ENCODE measurements at places on chromosomes 6 and 20.

DNA sequence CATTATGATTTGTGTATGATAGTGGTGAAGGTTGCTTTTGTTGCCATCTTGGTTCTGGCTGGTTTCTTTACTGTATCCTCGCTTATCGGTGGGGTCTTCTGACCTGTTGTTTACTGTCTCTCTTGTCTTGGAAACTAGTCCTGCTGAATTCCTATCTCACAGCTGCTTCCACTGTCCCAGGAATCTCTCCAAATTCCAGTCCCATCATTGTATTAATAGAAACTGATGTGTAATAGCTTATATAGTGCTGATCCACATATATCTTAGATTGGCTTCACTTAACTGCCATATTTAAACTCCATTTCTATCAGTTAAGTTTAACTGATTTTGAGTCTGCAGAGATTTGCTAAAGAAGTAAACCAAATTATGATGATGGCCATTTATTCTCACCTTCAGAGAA lies 5.9 kb downstream of the GTF2H5 start:
- DNase-seq, result no peak

DNA sequence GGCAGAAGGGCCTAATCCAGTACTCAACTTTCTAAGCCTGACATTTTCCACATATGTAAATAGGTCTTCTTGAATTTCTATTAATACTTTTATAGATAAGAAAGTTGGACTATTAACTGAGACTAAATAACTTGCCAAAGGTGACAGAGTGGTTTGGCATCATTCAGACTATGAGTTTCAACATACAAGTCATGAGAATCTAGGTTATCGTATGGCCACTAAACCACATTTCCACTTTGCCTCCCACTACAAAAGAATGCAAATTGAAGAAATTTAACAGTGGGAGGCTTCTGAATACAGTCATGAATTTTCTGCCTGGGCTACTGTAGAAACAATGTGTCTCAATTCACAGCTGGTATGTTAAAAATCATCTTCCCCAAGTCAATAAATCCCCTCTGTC lies 531.0 kb upstream of the AGPAT4 start:
- no peak for DNase-seq

- no peak for DNase-seq
Observed at GRCh38 chr6:53556986-53557715, 12.2 kb upstream of the GCLC start.

DNA sequence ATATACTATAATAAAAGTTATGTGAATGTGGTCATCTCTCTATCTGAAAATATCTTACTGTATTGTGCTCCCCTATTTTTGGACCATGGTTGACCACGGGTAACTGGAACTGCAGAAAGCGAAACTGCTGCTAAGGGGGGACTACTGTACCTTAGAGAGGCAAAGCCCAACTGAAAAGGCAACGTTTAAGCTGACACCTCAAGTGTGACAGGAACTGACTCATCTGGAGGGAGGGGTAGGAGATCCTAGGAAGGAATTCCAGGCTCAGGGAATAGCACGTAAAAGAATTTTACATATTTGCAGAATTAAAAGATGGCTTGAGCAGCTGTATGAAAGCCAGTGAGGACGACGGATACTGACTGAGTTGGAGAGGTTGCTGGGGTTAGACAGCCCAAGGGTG lies 34.8 kb downstream of the ELOVL2 start:
- no peak for DNase-seq

DNA sequence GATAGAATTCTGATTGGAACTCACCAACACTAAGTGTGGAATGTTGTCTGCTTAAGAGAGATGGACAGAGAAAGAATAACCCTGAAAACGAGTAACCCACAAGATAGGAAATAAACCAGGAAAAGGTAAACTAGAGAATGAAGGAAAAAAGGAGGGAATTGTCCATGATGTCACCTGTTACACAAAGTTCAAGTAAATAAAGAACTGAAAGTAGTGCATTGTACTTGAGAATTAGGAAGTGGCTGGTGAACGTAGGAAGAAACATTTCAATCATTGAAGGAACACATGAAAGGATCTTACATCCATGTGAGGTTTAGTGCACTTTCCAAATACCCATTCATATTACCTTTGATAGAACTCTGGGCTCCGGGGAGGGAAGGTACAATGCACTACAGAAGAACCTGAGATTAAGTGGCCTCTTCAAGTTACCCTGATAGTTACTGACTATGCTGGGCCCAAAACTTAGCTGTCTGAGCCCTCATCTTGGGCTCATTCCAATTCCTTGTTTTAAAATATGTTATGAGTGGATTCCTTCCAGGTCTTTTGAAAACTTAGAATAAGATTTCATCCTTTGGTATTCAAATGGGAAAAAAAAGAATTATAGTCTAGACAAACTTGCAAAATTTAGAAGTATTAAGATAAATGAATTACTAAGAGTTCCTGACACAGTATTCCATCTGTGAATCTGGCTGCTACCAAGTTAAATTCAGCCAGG lies 1.1 kb upstream of the STX7 start:
- DNase-seq, result no peak

GRCh38 chr6:1315560-1316386 lies 3.9 kb downstream of the FOXQ1 start:
- no peak for DNase-seq

- no peak for DNase-seq
Observed at GRCh38 chr6:23783901-23784300, 342.1 kb upstream of the NRSN1 start.

Data from brain microvascular endothelial cell (primary cell).